ENCODE measurements at places on chromosomes 4 and X.

DNA sequence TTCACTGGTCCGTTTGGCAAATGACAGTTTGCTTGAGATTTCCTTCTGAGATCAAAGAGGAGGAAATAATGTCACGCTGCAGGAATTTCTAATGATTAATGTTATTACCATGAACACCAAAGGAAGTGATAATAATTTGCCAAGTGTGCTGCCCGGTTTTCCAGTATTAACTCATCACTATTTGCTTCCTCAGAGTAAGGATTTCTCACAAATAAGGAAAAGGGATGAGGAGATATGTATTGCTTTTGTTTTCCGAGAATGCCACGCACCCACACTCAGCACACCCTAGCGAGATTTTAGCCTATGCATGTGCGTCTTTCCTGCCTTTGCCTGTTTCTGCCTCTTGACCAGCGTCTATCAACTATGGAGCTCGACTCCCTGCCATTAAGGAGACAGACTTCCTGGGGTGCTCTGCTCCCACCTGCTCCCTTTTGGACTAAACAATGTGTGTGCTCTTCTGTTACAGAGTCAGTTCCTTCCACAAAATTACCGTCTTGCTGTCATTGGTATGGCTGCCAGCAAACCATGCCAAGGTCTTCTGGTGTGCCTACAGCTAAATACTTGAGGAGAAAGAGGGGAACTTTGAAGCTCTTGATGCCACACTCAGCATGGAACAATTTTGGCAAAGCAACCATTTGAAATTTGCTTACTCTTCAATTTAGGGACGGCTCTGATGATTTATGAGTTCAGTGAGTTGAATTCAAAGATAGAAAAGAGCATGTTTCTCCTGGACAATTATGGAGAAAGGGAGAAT is 393.1 kb upstream of the ZFP42 start:
- DNase-seq, result no peak

- no peak for DNase-seq
These were observed 11.8 kb upstream of the LCORL start for GRCh38 chr4:18033111-18034085.

DNA sequence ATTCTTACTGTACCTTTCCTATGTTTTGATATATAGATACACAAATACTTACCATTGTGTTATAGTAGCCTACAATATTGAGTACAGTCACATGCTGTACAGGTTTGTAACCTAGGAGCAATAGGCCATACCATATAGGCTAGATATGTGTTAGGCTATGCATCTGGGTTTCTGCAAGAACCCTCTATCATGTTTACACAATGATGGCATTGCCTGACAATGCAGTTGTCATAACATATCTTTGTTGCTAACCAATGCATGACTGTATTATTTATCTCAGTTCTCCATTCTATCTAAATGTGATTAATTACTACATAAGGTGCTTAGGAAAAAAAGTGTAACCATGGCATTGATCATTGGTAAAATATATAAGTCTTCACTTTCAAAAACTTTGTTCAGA is 10.0 kb upstream of the SPCS3 start:
- no peak for DNase-seq

DNA sequence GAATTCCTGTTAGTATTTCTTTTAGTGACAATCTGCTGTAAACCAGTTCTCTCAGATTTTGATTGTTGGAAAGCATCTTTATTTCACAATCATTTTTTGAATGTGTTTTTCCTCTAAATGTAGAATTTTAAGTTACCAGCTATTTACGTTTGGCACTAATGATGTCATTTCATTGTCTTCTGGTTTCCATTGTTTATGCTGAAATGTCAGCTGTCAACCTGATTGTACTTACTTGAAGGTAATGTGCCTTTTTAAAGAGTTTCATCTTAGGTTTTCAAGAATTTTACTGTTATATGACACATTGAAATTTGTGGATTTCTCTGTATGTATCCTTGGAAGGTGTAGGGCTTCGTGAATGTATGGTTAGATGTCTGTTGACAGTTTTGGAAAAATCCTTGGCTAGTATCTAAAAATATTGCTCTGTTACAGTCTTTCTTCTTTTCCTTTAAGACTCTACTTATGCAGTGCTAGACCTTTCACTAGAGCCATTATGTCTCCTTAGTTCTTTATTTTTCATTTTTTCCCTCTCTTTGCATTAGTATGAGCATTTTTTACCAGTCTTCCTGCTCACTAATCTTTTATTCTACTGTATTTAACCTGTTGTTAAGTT is 30.4 kb downstream of the SMAD1 start:
- no peak for DNase-seq

GRCh38 chr4:76535603-76536372 is 100.8 kb downstream of the SHROOM3 start:
- DNase-seq, result no peak

- DNase-seq, result no peak
These were observed 130.5 kb downstream of the ANK2 start for GRCh38 chr4:113179996-113180395.

DNA sequence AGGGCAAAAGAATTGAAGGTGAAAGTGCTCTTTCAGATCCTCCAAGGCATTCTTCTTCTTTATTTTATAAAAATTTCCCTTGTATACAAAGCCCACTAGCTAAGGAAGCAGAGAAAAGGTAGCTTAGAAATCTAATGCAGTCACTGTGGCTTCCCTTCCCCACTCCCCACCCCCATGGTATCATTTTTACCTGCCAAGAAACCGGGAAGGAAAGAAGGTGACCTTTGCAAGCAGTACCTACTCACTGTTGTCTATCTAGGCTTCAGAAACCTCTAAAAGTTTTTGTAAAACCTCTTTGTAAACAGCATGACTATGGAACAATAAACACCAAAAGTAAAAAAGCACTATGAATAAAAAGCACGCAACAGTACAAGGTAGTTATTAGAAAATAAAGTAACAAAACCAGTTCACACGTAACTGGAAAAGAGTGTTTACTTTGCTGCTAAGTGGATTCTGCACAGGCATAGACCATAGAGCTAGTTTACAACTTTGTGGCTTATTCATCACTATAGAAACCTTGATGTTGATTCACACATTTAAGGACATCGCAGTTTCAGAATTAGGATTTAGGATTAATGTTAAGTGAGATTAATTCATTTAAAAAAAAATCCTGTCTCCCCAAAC is 109.6 kb upstream of the FTHL17 start:
- DNase-seq, result peak; percentile 87

- DNase-seq, result peak; percentile 17
These were observed 12.8 kb downstream of the SCD5 start for GRCh38 chr4:82785611-82786400.

DNA sequence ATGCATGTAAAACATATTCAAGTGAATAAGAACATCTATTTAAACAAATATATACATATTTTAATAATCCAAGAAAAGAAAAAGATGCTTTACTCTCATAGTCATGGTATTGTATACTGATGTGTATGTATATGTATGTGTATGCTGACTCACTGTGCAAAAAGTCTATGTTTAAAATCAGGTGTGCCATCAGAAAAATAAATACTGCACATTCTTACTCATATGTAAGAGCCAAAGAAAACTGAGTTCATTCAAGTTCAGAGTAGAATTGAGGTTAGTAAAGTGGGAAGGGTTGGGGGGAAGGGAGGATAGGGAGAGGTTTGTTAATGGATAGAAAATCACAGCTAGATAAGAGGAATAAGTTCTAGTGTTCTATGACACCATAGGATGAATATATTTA is 403.9 kb upstream of the SMIM31 start:
- DNase-seq, result no peak

GRCh38 chr4:26772096-26772873 is 88.4 kb upstream of the STIM2 start:
- DNase-seq, result no peak

DNA sequence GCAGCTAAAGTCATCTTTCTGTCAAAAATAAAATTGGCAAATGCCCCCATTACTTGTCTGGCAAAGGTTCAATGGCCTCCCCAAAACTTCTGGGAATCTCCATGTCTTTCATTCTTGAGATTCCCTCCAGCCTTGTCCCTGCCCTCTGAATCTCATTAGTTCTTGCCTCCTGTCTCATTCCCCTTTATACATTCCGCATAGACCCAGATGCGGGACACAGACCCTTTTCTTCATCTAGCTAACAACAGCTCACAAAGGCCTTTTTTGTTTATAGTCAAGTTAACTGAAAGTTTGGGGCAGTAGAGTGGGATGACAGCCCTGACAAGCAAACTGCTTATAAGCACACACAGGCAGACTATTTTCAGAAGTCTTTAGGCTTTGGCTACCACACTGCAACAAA is 306.1 kb upstream of the FAM241A start:
- no peak for DNase-seq

GRCh38 chr4:173288296-173288695 is 45.9 kb downstream of the HMGB2 start:
- no peak for DNase-seq

DNA sequence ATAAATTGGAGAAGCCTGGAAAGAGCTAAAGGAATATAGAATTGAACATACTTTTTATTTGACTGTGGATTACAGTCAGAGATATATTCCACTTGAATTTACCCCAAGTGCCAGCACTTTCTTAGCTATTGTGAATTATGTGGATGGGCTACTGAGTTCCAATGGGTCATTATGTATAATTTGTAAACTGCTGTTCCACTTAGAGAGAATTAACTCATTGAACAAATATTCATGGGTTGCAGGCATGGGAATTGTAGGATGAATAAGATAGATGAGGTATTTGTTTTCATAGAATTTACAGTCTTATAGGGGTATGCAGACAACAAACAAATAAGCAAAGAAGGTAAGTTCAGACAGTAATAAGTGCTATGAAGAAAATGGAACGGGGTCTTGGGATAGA is 195.7 kb downstream of the SHROOM3 start:
- no peak for DNase-seq

DNA sequence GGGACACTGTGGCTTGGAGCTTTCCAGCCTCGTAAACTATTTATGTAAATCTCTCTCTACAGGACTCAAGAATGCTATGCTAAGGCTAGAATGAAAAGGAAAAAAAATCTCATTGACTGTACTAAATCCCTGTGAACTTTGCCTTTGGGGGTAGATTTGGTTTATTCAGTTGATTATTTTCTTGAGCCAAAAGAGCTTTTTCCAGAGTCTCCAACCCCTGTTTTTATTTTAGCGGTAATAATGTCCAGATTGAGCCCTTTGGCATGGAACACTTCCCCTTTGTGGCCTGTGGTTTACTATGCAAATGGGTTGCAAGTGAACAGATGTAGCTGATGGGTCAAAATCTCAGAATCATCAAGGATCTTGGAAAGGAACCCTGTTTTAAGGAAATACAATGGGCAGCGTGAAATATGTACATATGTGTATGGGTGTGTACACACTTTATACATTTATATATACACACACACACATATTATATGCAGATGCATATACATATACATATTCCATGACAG is 72.9 kb downstream of the FAM9B start:
- no peak for DNase-seq

GRCh38 chr4:176001151-176002006 is 64.3 kb upstream of the WDR17 start:
- peak; percentile 6 for DNase-seq

DNA sequence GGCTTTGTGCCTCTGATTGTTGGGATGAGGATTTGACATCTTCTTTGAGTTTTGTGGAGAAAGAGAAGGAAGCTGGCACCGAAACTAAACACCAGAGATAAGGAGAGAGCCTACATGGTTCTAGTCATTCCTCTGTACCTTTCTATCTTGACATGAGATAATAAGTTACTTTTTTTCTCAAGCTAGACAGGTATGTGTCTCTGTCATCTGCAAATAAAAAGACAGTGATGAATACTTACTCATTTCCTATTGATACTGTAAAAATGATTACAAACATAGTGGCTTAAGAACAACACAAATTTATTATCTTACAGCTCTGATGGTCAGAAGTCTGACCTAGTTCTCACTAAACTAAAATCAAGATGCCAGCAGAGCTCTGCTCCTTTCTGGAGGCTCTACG is 1391.2 kb downstream of the STIM2 start:
- no peak for DNase-seq

GRCh38 chr4:154838155-154838554 is 57.1 kb downstream of the RBM46 start:
- DNase-seq, result no peak

GRCh38 chr4:149029056-149029651 is 586.9 kb upstream of the NR3C2 start:
- DNase-seq, result peak; percentile 5

- DNase-seq, result no peak
These were observed 68.3 kb upstream of the CNKSR2 start for GRCh38 chrX:21305799-21306336.

- peak; percentile 52 for DNase-seq
These were observed 82.3 kb downstream of the SPRY1 start for GRCh38 chr4:123478859-123479345.

DNA sequence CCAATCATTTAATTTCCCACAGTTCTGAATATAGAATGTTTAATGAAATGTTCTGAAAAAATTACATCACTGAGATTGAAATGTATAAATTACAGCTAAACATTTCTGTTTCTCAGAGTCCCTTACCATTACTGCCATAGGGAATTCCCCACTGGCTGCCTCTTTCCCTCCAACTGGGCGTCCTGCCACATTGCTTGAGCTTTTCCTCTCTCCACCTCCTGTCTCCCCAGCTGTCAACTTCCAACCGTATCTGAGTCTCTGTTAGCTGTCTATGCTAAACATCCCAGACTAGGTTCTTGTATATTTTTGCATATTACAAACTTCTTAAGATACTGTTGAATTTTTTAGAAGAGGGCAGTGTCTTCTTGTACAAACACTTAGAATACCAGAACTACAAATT is 407.3 kb upstream of the SLIT2 start:
- DNase-seq, result no peak

GRCh38 chr4:74054483-74055047 is 16.1 kb upstream of the CXCL3 start:
- DNase-seq, result peak; percentile 92

- DNase-seq, result no peak
These were observed 99.4 kb upstream of the STK26 start for GRCh38 chrX:131923614-131924250.

- DNase-seq, result no peak
These were observed 6.5 kb upstream of the ACOT9 start for GRCh38 chrX:23749576-23749975.

DNA sequence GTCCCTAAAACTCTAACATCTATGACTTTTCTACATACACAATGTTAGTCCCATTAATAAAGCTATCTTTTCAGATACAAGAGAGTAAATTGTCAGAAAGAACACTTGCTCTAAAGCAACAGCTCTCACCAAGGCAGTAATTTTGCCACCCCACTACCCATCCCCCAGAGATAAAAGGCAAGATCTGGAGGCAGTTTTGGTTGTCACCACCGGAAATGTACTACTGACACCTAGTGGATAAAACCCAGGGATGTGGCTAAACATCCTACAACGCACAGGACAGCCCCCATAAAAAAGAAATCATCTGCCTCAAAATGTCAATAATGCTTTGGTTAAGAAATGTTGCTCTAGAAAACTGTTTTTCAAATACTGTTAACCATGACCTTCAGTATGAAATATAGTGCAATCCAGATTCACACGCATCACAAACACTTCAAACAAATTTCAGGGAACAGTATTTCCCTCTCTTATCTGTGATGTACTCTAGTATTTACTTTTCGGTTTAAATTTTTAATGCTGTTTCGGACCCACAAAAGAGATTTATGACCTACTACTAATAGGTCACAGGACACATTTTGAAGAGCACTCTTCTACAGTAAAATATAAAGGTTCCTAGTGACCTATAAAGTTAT is 5.1 kb downstream of the FBXL5 start:
- DNase-seq, result peak; percentile 33
